ENCODE measurements at places on chromosomes 12 and 14.

GRCh38 chr14:70177081-70177800, 11.5 kb downstream of the SLC8A3 start:
- no peak for DNase-seq

DNA sequence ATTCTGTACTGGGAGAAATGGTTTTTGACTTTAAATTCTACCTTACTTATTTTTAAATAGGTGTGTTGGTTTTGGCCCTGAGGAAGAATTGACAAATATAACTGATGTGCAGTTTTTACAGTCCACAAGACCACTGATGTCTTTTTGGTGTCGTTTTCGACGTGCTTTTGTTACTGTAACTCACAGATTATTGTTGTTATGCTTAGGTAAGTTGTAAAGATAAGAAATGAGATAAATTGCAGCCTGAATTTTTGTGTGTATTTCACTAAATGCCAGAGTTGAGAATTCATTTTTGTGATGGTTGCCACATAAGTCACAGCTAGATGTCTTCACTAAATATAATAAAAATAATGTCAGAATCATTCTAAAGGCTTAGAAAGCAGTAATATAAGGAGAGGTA, 39.9 kb upstream of the MSRB3 start:
- no peak for DNase-seq

DNA sequence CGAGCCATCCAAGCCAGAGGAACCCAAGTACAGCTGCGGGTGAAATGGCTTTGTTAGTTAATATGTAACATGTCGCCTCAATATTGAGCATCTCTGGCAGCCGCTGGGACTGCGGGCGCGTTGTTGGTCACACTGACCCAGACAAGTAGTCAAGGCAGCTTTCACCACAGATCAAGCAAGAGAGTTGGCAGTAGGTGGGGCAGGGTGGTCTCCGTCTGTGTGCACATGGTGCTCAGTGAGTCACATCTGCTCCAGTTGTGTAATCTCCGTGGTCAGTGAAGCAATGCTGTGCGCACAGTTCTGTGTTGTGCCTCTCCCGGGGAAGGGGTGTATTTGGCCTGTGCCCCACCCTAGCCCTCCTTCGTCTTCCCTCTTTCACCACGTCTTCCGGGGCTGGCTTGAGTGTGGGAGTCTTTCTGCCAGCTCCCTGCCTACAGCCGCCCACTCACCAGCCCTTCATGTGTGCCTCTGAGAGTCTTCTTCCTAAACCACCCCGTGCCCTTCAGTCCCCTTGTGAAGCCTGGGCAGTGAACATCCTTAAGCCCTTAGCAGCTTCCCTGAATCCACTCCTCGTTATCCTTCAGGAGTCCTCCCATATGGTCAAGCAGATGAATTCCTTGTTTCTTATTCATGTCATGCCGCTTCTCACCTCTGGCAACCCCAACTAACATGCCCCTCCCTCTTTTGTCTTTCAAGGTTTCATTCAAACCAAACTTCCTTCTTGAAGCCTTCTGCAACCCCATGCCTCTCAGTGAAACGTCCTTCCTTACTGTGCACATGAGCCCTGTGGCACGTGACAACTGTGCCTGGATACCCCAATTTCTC, 242.1 kb downstream of the CACNA1C start:
- DNase-seq, result no peak

- peak; percentile 70 for DNase-seq
Observed at GRCh38 chr12:21774358-21775132, at the start of gene KCNJ8. Gene KCNJ8, minus strand, starts transcription at chr12:21774706. Its CDS starts 1,090 bp downstream, at chr12:21773616.

- peak; percentile 78 for DNase-seq
Observed at GRCh38 chr12:14629832-14630710, 62.4 kb upstream of the PLBD1 start.

DNA sequence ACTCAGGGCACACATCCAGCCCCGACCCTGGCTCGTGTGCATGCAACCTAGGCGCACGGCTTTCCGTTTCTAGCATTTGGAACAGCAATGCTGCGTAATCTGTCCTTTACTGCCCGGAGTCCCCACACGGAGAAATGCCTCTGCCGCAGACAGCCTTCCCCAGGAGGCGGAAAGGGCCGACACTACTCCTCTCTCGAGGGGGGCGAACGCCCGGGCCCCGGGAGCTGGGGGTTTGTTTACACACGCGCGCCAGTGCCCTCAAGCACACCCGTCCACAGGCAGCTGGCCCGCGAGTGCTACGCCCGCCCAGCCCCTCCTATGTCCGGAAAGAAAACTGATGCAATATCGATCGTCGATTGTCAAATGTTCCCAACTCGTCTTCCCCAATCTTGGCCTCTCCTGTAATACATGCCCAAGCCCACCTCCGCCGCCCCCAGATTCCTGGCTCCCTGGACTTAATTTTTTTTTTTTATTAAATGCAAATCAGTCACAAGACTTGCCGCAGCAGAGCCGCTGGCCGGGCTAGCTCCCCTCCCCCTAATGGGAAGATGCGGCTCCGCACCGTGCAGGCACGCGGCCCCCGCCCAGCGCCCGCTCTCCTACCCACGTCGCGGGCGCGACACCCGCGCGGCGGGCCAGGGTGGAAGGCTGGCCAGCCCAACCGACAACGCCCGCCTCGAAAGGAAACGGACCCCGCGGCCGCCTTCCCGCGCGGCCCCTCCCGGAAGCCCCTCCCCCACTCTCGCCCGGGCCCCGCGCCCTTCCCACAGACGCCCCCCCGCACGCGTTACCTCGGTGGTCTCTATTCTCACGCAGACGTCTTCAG, 642 bp downstream of the SLC38A2 start:
- peak; percentile 81 for DNase-seq

- peak; percentile 25 for DNase-seq
Observed at GRCh38 chr14:105733081-105734065, 207.0 kb downstream of the TMEM121 start.

- no peak for DNase-seq
Observed at GRCh38 chr12:72989458-72989947, 717.3 kb downstream of the TRHDE start.

GRCh38 chr14:34120185-34120977, 169.5 kb upstream of the EGLN3 start:
- DNase-seq, result no peak

DNA sequence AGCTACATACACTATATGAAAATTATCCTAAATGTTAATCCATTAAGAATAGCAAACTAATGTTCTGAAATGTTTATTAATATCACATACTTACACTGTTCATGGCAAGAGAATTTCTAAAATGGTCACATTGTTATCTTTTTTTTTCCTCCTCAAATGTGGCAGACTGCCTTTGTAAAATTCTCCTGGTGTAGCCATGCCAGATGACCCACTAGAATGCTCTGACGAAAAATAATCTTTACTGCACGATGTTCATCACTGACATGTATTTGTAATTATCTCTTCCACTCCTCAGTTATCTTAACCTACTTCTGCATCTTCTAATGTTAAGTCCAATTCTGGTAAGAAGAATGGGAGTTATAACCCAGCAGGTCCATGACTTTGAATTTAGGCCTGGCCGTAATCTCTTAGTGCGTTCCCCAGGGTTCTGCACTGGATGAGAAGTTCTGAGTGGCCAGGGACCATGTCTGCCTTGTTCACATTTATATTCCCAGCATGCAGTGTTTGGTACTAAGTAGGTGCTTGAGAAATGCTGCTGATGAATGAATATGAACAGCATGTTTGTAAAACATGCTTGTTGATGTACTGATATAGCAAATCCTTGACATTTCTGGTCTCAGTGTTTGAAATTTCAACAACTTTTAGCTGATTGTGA, 46.7 kb downstream of the NOPCHAP1 start:
- no peak for DNase-seq

DNA sequence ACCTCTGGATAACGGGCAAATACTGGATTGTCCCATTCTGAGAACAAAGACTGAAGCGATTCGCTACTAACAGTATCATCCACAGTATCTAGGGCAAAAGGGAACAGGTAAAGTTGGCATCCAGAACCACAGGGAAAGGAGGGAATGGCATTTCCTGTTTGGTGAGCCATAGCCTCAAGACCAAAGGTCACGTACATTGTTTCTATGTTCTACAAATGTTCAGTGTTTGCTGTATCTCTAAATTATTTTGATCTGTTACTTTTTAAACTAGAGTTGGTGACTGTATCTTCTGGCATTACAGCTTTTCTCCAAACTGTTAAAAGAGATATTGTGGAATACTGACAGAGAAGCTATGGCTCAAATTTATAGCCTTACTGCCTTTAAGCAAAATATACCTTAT, 9.7 kb downstream of the MLH3 start:
- DNase-seq, result no peak

DNA sequence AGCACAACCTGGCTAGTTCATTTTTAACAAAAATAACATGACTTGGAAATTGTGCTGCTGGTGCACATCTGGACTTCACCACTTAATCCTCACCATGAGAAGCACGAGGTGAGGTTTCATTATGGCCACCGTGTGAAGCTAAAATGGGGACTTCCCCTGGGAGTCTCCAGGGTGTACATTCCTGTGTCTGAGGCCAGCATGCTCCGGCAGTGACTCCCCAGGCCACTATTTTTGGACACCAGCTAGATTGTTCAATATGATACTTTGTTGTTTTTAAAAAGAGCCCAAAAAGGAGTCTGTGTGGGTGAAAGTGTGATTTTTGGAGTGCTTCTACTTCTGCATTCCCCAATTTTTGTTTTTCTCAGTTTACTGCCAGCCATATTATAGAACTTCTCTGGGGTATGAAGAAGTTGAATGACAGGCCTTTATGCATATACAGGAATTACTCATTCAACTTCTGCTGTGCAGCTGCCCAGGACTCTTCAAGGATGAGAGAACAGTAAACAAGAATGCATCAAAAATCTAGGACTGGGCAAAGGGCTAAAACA, 16.9 kb upstream of the AICDA start:
- no peak for DNase-seq

DNA sequence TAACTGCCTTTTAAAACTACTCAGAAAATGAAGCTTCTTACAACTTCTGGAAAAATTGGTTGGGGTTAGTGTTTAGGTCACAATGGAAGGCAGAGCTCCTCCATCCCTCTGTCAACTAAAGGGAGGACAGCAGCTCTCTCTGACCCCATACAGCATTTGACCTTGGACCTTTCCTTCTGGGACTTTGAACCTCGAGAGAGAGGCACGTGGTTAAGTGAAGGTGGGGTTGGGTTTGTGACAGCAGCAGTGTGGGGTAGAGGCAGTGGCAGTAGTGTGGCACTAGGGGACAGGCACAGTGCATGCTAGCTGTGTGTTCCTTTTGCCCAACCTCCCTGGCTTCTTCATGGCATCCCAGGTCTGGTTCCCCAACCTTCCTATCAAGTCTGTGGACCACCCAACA, 9.4 kb upstream of the C12orf75 start:
- no peak for DNase-seq

DNA sequence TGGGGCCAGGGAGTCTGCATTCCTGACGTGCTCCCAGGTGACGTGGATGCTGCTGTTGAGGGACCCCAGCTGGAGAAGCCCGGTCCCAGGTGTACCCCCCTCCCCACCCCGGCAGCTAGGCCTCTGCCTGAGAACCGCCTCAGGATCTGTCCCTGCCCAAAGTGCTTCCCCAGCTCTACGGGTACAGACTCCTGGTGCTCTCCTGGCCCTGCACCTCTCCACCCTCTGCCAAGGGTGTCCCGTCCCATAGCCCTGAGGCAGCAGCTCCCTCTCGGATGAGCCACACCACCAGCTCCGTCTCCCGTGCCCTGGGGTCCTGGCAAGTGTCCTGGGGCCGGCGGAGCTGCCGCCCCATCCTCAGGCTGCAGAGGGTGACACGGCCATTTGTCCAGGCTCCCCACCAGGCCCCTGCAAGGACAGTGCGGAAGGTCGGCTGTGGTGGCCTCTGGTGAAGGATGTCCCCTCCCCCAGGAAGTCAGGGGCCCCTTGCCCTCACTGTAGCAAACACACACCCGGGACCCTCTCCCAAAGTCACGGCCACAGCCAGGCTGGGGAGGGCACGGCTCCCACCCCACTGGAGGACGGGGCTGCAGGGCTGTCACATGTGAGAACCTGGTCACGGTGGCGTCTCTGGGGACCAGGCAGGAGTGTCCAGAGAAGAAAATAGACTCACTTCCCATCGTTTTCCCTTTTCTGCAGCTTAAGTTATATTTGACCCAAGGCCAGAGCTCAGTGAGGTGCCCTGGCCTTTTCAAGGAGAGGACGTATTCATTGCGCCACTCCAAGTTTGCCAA, 74.4 kb upstream of the FBRSL1 start:
- DNase-seq, result no peak

GRCh38 chr14:57755018-57755521, 110.8 kb downstream of the SLC35F4 start:
- DNase-seq, result no peak

GRCh38 chr14:32656601-32657000, 282.1 kb upstream of the NPAS3 start:
- no peak for DNase-seq

- DNase-seq, result peak; percentile 66
Observed at GRCh38 chr12:26651566-26652188, 181.3 kb downstream of the ITPR2 start.

Data from ureter (tissue), 1 donor.